ENCODE measurements at places on chromosomes 6 and 20. TPM values are rescaled to one million over a fixed set of nuclear protein-coding genes. Genes with fewer than 3 reads are reported as not detected.

ULBP3 gene
- 3.6 TPM for polyA plus RNA-seq

DNA sequence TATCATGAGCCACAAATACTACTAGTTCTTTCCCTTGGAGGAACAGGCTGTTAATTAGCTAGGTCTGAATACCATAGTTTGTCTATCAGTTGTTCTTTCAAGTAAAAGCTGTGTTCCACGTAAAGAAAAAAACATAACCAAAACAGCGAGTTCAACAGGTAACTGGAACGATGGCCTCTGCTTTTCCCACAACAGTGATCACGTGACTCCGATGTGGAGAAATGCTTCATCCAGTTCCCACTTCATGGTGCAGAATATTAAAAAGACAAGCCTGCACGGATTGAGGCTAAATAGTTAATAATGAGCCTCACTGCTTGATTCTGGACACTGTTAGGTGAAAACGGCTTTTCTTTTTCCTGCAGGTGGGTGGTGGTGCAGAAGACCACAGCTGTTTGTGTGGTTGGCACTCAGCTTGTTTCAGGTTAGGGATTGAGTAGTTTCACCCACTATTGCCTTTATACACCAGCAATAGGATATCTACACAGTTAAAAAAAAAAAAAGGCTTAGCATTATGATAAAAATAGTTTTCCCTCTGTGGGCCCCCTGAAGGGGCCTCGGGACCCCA, 88.1 kb downstream of the DACT2 start:
- DNase-seq: no peak

DNA sequence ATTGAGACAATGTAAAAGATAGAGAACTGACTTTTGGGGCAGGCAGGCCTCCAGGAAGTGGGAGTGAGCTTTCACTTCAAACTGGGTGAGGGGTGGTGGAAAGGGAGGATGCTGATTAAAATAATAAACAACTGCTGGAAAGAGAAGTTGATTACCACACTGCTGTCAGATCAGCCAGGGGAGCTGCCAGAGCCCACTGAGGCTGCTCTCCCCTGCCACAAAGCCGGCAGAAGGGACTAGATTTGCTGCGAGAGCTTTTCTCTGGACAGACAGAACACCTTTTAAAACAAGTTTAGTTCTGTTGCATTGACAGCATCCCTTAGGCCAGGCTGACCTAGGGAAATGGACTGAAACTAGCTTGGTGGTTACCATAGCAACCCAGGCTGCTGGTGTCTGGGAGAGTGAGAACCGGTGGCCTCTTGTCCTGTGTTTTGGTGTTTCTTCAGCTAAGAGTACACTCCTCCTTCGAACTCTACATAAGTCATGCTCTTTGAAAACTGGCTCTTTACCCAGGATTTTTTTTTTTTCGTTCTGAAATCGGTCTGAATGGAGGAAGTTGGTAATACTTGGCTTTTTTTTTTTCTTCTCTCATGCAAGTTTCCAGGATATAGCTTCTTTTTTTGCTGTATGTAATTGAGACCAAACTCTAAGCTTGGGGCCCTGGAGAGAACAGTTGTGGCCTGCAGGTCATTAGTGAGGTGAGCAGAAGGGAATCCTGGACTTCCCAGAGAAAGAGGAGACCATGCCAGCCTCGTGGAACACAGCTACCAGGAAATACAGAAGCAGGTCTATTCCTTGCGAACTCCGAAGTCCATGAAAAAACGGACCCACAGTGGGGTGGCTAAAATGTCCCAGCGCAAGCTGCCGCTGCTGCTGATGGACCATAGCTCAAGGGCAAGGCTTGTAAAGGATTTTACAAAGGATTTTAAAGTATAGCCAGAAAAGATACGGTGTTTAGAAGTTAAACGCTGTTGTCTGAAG, 374.4 kb downstream of the UTRN start:
- DNase-seq: no peak

- DNase-seq: no peak
Observed at GRCh38 chr6:106380407-106380806, 19.9 kb downstream of the CRYBG1 start.

DNA sequence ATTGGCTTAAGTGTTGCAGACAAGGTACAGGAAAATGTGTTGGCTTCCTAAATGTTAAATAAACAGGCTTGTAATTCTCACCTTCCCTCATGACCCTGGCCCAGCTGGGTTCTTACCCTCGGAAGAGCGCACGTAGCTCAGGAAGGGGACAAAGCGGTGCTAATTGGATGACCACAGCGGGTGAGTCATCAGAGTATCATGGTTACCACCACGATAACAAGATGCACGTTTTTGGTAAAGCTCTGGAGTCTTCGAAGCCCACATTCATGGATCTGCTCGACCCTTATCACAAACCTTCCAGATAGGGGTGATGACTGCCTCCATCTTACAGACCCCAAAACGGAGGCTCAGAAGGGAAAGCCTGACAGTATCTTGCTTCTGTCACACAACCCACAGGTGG, 32.8 kb downstream of the APCDD1L start:
- DNase-seq: no peak

DNA sequence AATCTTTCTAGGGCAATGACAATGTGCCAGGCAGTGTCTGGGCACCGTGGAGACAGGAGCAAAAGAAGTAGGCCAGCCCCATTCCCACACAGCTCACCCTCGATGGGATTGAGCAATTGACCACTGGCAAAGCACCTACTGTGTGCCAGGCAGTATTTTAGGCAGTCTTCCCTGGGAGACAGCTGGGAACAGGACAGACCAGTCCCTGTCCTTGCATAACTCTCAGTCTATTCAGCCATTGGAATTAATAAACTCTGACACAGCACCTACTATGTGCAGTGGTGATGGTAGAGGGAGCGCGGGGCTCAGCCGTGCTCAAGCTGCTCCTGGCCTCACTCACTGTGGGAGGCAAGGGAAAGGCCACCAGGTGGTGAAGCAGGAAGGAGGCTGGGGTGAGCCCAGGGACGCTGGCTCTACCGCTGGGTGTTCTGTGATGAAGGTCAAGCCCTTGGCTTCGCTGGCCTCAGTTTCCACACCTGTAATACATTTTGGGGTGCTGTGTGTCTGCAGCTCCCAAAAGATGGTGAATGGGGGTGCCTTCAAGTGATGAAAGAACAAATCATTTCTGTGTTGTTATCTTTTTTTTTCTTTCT, 122.3 kb upstream of the PMEPA1 start:
- no peak for DNase-seq

PARD6B gene
- 2.4 TPM for polyA plus RNA-seq

- no peak for DNase-seq
Observed at GRCh38 chr20:5716953-5717352, 33.2 kb upstream of the SHLD1 start.

GRCh38 chr6:8334113-8334512, 101.2 kb downstream of the SLC35B3 start:
- no peak for DNase-seq

DNA sequence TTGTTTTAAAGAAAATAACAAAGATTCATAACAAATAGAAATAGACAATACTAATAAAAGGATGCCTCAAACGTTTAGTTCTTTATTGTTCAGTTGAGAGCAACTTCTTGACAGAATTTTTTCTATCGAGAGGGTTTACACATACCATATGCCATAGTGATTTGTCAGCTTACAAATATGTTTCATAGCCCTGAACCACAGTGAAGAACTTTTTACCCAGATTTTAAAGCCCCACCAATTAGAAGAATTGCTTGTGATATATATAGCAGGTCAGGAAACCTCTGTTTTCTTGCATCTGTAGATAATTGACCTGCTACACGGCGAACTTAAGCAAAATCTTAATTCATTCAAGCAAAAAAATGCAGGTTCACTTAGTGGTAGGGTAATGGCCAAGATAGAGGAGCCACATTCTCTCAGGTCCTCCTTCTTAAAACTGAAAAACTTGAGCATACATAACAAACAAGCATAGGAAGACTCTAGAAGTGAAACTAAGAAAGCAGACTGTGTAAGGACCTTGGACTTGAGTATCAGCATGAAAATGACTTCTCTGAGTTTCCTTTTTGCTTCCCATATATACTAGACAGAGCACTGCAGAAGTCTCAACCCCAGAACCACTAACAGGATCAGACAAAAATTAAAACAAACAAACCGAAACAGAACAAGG, 39.5 kb downstream of the CRISP1 start:
- DNase-seq: no peak

GRCh38 chr6:35058865-35059522, 82.1 kb downstream of the TCP11 start:
- no peak for DNase-seq

DNA sequence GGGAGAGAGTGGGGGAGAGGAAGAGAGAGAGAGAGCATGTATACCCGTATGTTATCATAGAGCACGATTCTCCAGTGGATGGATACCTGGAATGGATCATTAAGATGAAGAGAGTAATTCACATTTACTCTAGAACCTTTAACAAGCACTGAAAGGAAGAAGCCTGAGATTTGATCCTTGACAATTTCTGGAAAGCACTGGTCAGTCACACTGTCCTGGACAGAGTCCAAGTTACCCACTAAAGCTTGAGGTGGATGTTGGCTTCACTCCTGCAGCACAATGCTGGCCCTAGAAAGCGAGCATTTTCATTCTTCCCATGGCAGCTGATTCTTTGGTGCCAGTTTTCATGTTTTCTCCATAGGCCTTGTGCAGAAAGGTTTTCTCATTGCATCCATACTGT, 25.6 kb downstream of the NFYA start:
- no peak for DNase-seq

SLC17A1 gene
- not detected for polyA plus RNA-seq

- DNase-seq: no peak
Observed at GRCh38 chr20:32832664-32833063, 12.9 kb downstream of the MAPRE1 start.

DPPA5 gene
- polyA plus RNA-seq: not detected

ARMC12 gene
- 0.19 TPM for polyA plus RNA-seq

- no peak for DNase-seq
Observed at GRCh38 chr6:110430236-110430635, 14.9 kb upstream of the DDO start.

GRCh38 chr20:23626040-23626620, 11.6 kb downstream of the CST3 start:
- no peak for DNase-seq

DNA sequence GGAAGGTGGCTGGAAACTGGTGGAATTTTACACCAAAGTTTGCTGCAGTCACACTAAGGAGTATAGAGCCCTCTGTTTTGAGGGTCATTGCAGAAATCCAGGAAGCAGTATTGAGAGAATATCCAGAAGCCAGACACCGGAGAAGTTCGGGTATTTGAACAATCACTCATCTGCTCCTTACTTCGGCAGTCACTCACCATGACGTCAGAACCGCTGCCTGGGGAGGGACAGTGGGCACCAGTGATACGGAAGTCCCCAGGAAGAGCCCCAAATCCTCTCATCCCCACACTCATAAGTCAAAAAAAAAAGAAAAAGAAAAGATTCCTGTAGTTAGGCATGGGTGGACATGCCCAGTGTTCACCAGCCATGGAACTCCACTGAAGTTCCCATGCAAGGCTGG, 4.0 kb downstream of the LY6G5C start:
- no peak for DNase-seq

DNA sequence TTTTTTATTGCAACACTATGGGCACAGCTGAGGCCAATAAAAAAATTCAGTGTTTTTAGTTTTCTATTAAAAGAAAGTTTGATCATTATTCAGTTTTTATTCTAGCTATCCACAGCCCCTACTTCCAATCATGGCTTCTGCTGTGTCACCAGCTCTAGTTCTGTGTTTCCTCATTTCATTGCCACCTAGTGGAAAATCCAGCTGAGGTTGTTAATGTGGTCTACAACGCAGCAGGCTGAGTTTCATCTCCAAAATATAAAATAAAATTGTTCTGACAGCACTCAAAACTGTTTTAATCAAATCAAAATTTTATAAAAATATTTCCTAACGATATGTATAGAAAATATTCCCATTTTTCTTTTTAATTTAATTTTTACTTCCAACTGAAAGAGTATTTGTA, 13.6 kb downstream of the COL9A1 start:
- no peak for DNase-seq

FABP7 gene
- not detected for polyA plus RNA-seq

GRCh38 chr6:29976588-29977424, 34.5 kb downstream of the HLA-A start:
- DNase-seq: peak; percentile 92

DNA sequence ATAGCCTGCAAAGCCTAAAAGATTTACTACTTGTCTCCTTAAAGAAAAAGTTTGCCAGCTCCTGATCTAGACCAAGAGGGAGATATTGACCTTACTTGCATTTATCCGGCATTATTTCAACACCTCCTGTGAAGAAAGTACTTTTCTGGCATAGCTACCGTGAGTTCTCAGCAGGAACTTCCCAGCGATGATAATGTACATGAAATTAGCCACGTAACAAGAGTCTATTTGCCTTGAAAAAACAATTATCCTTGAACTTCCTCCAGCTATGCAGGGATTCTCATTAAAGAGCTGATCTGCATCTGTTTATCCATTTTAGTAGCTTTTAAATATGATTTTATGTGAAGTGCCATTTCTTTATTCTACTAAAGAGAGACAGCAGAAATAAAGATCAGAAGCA, 41.7 kb downstream of the ALDH5A1 start:
- DNase-seq: no peak

GRCh38 chr6:152863618-152864326, 113.2 kb downstream of the VIP start:
- peak; percentile 35 for DNase-seq

KCNK16 gene
- polyA plus RNA-seq: not detected

GRCh38 chr20:44701858-44702256, 13.3 kb upstream of the CCN5 start:
- DNase-seq: no peak

LAMA2 gene
- polyA plus RNA-seq: 85.0 TPM

GRCh38 chr6:144055121-144055931, 40.0 kb downstream of the SF3B5 start:
- DNase-seq: no peak

- DNase-seq: no peak
Observed at GRCh38 chr6:99875068-99875467, 119.0 kb downstream of the MCHR2 start.

GRCh38 chr6:19637010-19637409, 200.2 kb upstream of the ID4 start:
- no peak for DNase-seq

DNA sequence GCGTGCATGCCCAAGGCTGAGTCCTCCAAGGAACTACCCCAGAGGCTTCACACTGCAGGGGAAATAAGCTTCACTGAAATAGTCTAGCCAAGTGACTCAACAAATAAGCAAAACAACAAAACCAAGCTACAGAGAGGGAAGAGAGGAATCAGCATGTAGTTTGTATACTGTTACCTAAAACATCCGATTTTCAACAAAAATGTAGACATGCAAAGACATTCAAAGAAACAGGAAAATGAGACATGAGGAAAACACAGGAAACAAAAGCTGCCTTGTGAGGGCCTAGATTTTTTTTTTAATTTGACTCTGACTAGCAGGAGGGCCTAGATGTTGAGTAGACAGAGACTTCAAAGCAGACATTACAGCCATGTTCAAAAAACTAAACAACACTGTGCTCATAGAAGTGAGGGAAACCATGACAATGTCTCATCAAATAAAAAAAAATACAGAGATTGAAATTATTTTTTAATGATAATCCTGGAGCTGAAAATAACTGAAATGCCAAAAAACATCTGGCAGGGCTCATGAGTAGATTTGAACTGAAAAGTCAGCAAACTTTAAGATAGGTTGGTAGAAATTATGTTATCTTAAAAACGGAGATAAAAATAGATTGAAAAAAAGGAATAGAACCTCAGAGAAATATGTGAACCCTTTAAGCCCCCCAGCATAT, 16.4 kb upstream of the KIF25 start:
- DNase-seq: no peak

GRCh38 chr6:147057188-147057587, 147.0 kb upstream of the STXBP5 start:
- no peak for DNase-seq

GRCh38 chr20:40763646-40764295, 74.7 kb upstream of the MAFB start:
- DNase-seq: no peak

PREX1 gene
- 11.2 TPM for polyA plus RNA-seq

All from heart left ventricle (tissue), 16 donors.